Karpas-422 (cell line): ENCODE measurements at places on chromosomes 12 and 14.
A peak's percentile ranks its signal among the peaks of the same experiment; 100 is the strongest.

DNA sequence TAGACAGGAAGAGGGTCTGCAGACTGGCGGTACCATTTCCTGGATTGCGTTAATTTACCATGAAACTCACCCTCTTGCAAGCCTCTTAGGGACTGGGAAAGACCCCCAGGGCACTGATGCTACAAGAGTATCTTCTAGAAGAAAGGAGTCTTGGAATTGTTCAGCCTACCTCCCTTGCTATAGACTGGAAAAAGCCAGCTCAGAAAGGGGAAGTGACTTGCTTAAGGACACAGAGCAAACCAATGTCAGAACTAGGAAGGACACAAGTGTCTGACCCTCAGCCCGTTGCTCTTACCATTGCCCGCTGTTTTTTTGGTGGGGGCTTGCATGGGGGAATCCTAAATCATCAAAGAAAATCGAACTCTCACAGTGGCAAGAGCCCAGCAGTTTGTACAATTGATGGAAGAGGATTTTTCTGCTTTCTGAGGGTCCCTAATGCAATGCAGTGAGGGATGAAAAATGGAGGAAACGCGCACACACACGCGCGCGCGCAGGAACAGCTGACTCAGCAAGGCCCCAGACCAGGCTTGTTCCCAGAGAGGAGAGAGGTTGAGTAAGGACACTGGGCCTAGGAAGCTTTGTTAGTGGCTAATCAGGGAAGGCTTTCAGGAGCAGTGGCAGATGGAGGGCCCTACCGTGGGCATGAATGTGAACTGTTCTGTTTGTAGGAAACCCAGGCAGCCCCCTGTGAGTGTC lies 50.9 kb downstream of the RIN3 start:
- no peak overlapping the region for H3K27ac ChIP-seq
- H3K36me3 ChIP-seq = no peaks in the 10 kb centered on the region
- H3K4me3 ChIP-seq = no peak overlapping the region
- DNase-seq = no peak
- H3K4me1 ChIP-seq = no peaks in the 10 kb centered on the region
- H3K27me3 ChIP-seq = no peaks in the 10 kb centered on the region

GRCh38 chr14:79090641-79091180 lies 920.5 kb downstream of the NRXN3 start:
- H3K4me1 ChIP-seq = no peaks in the 10 kb centered on the region
- no peaks in the 10 kb centered on the region for H3K36me3 ChIP-seq
- no peak overlapping the region for H3K4me3 ChIP-seq
- no peak for DNase-seq

- DNase-seq = no peak
- H3K27ac ChIP-seq = peak overlapping the region; percentile 47
- H3K4me3 ChIP-seq = no peak overlapping the region
- H3K4me1 ChIP-seq = peaks cover 18% of the 10 kb centered on the region
- H3K27me3 ChIP-seq = no peaks in the 10 kb centered on the region
- peaks cover 24% of the 10 kb centered on the region for H3K36me3 ChIP-seq
Observed at GRCh38 chr12:132771126-132771838, 9.7 kb upstream of the ANKLE2 start.

- no peak for DNase-seq
- no peaks in the 10 kb centered on the region for H3K36me3 ChIP-seq
- H3K27ac ChIP-seq = no peak overlapping the region
Observed at GRCh38 chr12:64232196-64232595, 10.1 kb upstream of the KICS2 start.

DNA sequence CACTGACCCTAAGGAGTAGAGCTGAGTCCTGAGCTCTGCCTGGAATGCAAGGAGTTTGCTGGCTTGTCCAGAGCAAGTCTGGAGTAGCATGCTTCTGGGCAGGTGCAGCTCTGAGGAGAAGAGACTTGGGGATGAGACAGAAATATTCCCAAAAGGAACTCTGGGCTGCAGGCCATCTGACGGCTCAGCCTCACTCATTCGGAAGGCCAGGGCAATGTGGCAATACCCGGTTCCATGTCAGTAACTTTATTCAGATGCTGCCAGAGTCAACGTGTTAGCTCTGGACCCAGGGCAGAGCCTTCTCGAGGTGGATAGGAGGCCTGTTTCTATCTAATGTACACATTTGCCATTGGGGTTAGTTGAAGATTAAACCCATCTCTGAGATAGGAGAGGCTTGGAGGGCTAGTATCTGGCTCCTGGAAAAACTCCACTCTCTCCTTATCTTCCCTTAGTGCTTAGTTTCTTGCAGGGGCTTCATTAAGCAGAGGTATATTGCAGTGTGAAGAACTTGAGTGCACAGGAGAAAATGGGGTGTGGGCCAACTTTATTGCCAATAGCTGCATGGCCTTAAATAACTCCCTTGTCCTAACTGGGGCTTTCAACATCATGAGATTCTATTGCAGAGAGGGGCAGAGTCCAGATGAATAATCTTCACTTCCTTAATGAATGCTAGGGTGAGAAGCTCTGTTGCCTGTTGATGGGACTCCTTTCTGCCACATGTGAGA lies 65.6 kb downstream of the NTF3 start:
- H3K4me1 ChIP-seq = no peaks in the 10 kb centered on the region
- H3K27me3 ChIP-seq = no peaks in the 10 kb centered on the region
- H3K4me3 ChIP-seq = no peak overlapping the region
- no peak for DNase-seq

DNA sequence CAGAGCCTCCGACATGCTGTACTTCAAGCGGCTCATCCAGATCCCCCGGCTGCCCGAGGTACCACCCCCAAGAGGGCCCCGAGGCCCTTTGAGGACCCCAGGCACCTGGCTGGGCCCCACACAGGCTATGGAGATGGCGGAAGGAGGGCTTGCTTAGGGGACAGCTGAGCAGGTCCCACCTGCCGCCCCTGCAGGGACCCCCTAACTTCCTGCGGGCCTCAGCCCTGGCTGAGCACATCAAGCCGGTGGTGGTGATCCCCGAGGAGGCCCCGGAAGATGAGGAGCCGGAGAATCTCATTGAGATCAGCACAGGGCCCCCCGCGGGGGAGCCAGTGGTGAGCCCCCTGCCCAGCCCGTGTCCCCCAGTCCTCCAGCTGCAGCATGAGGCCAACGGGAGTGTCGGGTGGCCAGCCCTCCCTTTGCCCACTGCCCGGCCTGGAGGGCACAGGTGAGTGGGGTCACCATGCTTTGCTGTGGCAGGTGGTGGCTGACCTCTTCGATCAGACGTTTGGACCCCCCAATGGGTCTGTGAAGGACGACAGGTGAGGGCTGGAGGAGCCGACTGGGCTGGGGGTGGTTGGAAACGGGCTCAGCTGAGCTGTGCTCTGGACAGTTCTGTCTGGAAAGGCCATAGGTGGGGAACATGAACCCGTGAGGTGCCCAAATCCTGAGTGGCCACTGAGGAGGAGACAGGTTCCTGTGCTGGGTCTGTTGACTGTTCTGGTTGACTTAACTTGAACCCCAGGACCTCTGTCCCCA lies 20.0 kb downstream of the HIP1R start:
- DNase-seq = no peak
- no peak overlapping the region for H3K4me3 ChIP-seq
- no peaks in the 10 kb centered on the region for H3K27me3 ChIP-seq
- H3K36me3 ChIP-seq = no peaks in the 10 kb centered on the region
- no peak overlapping the region for H3K27ac ChIP-seq
- H3K4me1 ChIP-seq = no peaks in the 10 kb centered on the region
